A673 (cell line): ENCODE measurements at places on chromosomes 2 and 18. TPM values are rescaled to one million over a fixed set of nuclear protein-coding genes. Genes with fewer than 3 reads are reported as not detected.

DNA sequence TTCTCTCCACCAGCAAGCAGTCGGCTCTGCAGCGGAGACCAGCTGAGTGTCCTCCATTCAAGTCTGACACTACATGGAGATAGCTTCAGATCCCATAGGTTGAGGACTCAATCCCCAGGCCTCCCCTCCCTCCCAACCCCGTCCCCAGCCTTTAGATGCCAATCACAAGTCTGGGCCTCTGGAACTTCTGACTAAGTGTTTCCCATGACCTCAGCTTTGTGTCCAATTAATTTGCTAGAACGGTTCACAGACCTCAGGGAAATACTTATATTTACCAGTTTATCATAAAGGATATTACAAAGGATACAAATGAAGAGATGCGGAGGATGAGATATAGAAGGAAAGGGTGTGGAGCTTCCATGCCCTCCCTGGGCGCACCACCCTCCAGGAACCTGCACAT, 77.4 kb downstream of the MERTK start:
- H3K36me3 ChIP-seq, result peaks cover 13% of the 10 kb centered on the region
- H3K27ac ChIP-seq, result no peak overlapping the region
- no peak for DNase-seq
- no peak overlapping the region for H3K4me3 ChIP-seq
- no peaks in the 10 kb centered on the region for H3K4me1 ChIP-seq
- H3K27me3 ChIP-seq, result no peaks in the 10 kb centered on the region

DNA sequence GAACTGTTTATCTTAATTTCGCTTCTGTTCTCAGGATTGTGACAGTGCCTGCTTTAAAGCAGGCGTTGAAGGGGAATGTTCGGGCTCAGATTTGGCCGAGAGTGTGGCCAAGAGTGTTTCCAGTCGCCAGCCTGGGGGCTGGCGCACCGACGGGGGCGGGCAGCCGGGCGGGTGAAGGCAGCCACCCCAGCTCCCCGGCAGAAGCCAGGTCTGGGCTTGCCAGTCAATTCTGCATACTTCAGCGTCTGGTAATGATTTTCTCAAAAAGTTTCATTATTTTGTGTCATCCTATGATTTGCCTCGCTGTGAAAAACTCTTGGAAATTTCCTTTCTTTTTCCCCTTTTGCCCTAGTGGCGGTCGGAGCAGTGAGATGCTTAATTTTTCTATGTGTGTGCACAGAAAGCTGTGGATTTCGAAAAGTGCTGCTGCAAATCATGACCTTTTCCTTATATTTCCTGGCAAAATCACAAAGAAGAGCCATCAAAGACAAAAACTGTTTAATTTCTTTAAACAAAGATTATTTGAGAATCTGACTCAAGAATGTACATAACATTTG, 856 bp downstream of the FAM228A start:
- H3K4me1 ChIP-seq, result no peaks in the 10 kb centered on the region
- H3K27ac ChIP-seq, result no peak overlapping the region
- H3K4me3 ChIP-seq, result no peak overlapping the region
- DNase-seq, result no peak
- H3K27me3 ChIP-seq, result no peaks in the 10 kb centered on the region

GRCh38 chr2:217553679-217554078, 449.1 kb downstream of the TNS1 start:
- no peak overlapping the region for H3K27ac ChIP-seq
- no peak for DNase-seq
- no peak overlapping the region for H3K4me3 ChIP-seq
- no peaks in the 10 kb centered on the region for H3K36me3 ChIP-seq
- peaks cover 6% of the 10 kb centered on the region for H3K27me3 ChIP-seq
- no peaks in the 10 kb centered on the region for H3K4me1 ChIP-seq

- no peak overlapping the region for H3K4me3 ChIP-seq
- peaks cover 15% of the 10 kb centered on the region for H3K4me1 ChIP-seq
- no peak overlapping the region for H3K27ac ChIP-seq
- H3K27me3 ChIP-seq, result no peaks in the 10 kb centered on the region
Observed at GRCh38 chr2:201208563-201209252, 25.8 kb downstream of the CASP10 start.

GRCh38 chr18:62987859-62988258, 272.5 kb downstream of the PHLPP1 start:
- H3K4me3 ChIP-seq, result no peak overlapping the region
- peaks cover 9% of the 10 kb centered on the region for H3K4me1 ChIP-seq
- no peaks in the 10 kb centered on the region for H3K36me3 ChIP-seq
- no peak for DNase-seq
- H3K27me3 ChIP-seq, result no peaks in the 10 kb centered on the region

- H3K27me3 ChIP-seq, result no peaks in the 10 kb centered on the region
- H3K27ac ChIP-seq, result no peak overlapping the region
- H3K4me1 ChIP-seq, result no peaks in the 10 kb centered on the region
- H3K36me3 ChIP-seq, result peaks cover 3% of the 10 kb centered on the region
Observed at GRCh38 chr2:111952871-111953452, 54.6 kb downstream of the MERTK start.

DNA sequence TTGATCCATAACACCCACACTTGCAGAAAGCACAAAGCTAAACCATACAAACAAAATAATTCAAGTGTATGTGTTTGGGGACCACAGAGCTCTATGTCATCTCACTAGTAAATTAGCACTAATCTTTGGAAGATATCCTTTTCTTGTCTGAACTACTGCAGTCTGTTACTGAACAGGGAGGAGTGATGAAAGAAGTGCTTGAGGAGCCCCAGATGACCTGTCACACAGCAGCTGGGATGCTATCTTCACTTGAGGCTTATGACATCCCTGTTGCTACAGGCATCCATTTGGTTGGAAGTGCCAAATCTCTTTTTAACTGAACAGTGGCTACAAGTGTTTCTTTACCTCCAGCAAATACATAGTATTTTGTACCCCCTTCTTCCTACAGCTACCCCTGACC, 386.3 kb upstream of the CHAC2 start:
- no peaks in the 10 kb centered on the region for H3K4me1 ChIP-seq
- no peaks in the 10 kb centered on the region for H3K36me3 ChIP-seq
- H3K27me3 ChIP-seq, result no peaks in the 10 kb centered on the region
- H3K27ac ChIP-seq, result no peak overlapping the region
- DNase-seq, result no peak
- H3K4me3 ChIP-seq, result no peak overlapping the region

DNA sequence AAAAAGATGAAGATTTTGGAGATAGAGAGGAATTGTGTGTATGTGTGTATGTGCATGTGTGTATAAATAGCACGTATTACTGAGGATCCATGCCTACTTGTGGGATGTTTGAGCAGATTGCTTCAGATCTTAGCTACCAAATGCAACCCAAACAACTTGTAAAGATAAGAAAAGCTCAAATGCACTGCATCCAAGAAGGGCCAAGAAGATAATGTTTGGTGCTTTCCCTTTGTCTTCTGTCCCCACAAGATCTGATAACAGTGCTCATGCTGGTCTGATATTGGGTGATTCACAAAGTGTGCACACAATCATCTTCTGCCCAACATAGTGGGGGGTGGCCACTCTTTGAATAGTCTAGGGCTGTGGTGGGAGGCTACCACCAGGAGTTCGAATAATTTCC, 284.8 kb upstream of the CYRIA start:
- no peak overlapping the region for H3K27ac ChIP-seq
- no peak for DNase-seq
- H3K27me3 ChIP-seq, result peaks cover 3% of the 10 kb centered on the region
- no peaks in the 10 kb centered on the region for H3K36me3 ChIP-seq
- no peaks in the 10 kb centered on the region for H3K4me1 ChIP-seq
- no peak overlapping the region for H3K4me3 ChIP-seq

INPP5D gene
- 2.3 and 3.0 TPM in 2 replicates for total RNA-seq

RDH14 gene
- 19.0 and 22.1 TPM in 2 replicates for total RNA-seq

FEV gene
- total RNA-seq, result 8.0 and 12.6 TPM in 2 replicates

GATA6 gene
- 0.20 and 0.21 TPM in 2 replicates for total RNA-seq

TRIM43 gene
- total RNA-seq, result not detected in 2 replicates
